ENCODE measurements at places on chromosomes 2 and 18.

- no peak for DNase-seq
Measured at GRCh38 chr2:196758474-196759377, 40.8 kb downstream of the GTF3C3 start.

GRCh38 chr2:181440919-181441318 lies 16.3 kb upstream of the ITGA4 start:
- DNase-seq, result no peak

GRCh38 chr2:207920321-207920720 lies 105.0 kb downstream of the PLEKHM3 start:
- DNase-seq, result no peak

GRCh38 chr2:230898016-230898712 lies 26.9 kb downstream of the GPR55 start:
- DNase-seq, result no peak

GRCh38 chr18:50706199-50706598 lies 113.6 kb downstream of the MRO start:
- DNase-seq, result no peak

DNA sequence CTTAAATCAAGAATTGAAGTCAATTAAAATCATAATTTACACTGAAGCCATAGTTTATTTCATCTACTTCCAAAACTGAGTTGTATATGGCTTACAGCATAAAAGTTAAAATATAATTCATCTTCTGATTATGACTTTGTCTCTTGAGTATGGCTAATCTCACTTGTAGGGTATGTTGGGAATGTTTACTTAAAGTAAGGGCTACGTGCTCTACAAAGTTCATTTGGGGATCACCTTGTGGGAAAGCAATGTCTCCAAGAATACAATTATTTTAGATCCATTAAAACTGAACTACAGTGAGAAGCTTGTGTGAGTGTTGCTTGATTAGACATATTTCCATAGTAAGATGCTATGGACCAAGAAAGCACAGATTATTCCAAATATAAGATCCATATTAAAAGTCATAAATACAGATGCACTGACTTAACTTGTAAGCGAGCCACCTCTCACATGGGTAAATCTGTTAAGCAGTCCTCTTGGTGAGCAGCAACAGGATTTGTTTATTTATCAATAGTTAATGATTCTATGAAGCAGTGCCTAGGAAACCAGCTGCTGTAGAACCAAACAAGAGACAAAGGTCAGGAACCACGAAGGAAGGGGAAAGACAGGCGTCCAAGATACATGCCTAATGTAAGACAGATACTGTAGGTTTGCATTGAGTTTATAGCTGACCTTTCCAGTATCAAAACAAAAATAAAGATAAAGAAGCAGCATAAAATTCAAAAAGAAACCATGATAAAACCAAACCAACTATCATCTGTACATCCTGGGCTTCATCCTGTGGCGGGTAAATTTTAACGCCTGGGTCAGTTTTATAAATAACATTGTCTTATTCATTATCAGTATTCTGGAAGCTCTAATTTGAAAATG lies 24.8 kb downstream of the DSG4 start:
- no peak for DNase-seq

DNA sequence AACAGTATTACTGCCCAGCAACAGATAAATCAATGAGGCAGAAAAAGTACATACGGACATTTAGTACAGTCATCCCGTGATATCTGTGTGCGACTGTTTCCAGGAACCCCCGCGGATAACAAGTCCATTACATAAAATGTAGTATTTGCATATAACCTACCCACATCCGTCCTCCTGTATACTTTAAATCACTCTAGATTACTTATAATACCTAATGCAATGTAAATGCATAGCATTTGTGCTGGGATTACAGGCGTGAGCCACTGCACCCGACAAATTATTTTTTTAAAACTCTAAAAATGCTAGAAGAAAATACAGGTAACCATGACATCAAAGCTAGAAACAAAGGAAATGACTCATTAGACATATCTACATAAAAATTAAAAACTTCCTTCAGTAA lies 91.6 kb downstream of the FAM161A start:
- DNase-seq, result no peak

DNA sequence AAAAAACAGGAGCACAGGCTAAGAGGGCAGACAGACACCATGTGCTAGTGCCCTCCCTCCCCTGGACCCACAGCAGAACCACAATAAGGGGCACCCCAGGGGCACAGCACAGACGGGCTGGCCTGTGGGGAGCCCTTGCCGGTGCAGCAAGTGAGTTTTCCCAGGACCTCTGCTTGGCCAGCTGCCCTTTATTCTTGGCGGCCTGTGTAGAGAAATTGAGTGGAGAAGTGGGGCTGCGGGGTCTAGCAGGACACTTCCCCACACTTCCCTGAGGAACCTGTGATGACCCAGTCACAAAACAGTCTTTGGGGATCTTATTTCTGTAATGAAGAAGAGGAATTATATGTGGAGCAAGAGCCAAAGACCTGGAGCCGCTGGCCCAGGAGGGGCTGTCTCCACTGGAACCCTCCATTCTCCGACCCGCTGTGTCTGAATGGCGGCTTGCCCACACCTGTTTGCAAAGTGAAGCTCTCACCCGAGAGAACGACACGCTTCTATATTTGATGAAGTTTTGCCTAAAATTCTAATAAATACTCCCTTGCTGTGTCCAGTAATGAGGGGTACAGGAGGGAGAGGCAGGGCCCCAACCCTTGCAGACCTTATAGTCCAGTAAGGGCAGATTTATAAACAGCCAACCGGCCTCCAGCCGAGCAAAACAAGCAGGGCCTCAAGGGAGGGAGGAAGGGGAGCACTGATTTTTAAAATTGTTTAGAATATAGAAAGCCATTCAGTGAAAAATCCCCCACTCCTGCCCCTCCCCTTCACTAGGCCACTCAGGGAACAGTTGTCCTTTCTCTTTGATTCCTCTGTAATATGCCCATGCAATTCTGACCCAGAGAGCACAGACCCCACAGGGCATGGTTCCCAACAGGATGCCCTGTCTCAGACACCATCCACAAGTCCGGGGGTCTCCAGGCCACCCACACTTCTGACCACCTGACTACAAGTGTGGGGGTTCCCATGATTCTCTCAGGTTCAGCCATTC lies 44.7 kb upstream of the SNED1 start:
- peak; percentile 45 for DNase-seq

DNA sequence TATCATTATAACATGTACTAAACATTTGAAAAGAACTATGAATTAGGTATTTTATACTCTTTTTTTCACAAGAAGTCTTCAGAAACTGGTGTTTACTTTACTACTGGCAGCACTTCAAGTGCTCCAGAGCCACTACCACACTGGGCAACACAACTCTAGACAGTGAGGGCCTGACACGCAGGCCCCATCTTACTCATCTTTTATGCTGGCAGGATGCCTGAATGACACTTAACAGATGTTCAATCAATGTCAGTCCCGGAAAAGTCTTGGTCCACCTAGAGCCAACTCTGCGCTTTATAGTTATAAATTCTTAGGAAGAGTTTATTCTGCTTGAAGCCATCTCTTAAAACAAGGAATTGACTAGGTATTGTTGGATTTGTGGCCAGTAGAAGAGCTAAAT lies 8.7 kb upstream of the WIPF1 start:
- no peak for DNase-seq
